Bladder microvascular endothelial cell (primary cell): ENCODE measurements at places on chromosomes 7 and 10. TPM values are rescaled to one million over a fixed set of nuclear protein-coding genes. Genes with fewer than 3 reads are reported as not detected.

TMEM176A gene
- total RNA-seq, result 0.25 TPM in 1 of 2 replicates, not detected in the other

AKR1D1 gene
- total RNA-seq, result not detected in 2 replicates

CYP3A7 gene
- not detected in 2 replicates for total RNA-seq

NXPH1 gene
- not detected in 2 replicates for total RNA-seq
